ENCODE measurements at places on chromosomes 6 and 20.

- no peak for DNase-seq
Measured at GRCh38 chr20:33507461-33507860, 17.6 kb downstream of the CBFA2T2 start.

GRCh38 chr6:44464527-44465310 lies 77.2 kb downstream of the CDC5L start:
- peak; percentile 75 for DNase-seq

DNA sequence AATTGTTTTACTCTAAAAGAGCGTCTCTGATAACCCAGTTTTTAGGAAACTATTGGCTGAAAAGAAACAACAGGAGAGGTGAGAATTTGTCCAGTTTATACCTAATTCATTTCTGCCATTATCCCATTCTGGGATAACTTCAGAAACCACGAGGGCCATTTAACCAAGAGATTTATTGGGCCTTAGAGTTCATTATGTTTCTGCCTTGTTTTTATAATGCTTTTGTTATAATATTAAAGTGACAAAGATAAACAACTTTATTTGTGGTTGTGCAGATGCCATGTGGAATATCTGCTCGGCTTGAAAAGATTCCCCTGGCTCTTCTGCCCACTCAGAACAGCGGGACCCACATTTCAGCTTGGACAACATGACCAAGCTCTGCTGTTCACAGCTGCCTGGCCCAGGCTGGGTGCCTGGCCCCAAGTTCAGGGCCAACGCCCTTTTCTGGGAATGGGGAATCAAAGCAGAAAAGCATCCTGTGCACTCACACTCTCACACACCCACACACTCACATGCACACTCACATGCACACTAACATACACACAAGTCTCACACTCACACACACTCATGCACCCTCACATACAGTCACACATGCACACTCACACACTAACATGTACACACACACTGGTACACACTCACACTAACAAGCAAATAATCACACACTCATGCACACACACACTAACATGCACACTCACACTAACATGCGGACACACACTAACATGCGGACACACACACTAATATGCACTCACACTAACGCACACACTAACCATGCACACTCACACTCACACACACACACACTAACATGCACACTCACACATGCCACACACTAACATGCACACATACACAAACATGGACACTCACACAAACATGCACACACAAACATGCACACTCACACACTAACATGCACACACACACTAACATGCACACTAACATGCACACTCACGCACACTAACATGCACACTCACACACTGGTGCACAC lies 86.7 kb upstream of the NEDD9 start:
- DNase-seq = peak; percentile 39

DNA sequence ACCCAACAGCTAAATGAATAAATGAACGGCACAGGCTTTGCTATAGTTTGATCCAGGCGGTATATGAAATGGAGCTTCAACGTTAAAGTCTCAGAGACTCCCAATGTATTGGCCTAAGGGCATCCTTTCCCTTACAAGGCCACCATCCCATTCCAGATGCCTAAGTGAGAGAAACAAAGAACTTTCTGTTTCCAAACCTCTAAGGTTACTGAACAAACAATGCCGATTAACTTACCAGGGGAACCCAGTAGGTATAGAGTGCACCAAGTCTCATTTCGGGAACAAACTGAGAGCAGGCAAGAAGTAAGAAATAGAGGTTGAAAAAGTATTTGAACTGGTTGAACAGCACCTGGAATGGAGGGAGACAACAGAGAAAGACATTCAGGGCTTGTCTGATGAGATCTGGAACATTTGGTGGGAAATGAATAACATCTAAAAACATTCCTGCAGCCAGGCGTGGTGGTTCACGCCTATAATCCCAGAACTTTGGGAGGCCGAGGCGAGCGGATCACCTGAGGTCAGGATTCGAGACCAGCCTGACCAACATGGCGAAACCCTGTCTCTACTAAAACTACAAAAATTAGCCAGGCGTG lies 42.5 kb downstream of the ATP9A start:
- no peak for DNase-seq

DNA sequence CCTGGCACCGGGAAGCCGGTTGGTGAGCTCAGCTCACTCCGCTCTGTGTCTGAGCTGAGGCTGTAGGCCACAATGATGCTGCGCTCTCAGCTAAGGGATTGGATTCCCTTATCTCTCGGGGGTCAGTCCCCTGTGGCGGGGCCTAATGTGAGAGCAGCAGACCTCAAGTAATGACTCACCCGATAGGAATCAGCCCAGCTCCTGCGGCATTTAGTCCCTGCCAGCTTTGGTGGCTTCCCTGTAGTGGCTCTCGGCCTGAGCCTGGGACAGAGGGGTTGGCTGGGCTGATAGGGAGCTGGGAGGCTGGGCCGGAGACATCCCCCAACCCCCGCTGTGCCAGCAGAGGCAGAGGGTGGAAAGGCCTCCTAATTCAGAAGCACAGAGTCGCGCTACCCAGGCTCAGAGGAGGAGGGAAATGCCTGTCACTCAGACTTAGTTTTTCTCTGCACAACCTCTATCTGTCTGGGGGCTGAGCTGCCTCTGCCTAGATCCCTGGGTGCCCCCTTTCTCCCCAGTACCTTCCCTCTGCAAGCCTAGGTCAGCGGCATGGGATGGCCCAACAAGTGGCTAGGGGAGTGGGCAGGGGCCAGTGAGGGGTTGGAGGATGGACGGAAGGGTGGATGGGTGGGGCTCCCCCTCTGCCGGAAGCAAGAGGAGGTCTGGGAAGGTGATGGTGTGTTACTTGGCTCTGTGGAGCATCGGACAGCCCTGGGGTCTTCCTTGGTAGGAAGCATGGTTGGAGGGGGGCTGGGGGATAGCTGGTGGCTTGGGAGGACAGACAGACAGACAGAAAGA lies 92.2 kb downstream of the CDH22 start:
- DNase-seq = peak; percentile 64

- no peak for DNase-seq
Measured at GRCh38 chr6:81304466-81304865, 448.0 kb downstream of the TENT5A start.

DNA sequence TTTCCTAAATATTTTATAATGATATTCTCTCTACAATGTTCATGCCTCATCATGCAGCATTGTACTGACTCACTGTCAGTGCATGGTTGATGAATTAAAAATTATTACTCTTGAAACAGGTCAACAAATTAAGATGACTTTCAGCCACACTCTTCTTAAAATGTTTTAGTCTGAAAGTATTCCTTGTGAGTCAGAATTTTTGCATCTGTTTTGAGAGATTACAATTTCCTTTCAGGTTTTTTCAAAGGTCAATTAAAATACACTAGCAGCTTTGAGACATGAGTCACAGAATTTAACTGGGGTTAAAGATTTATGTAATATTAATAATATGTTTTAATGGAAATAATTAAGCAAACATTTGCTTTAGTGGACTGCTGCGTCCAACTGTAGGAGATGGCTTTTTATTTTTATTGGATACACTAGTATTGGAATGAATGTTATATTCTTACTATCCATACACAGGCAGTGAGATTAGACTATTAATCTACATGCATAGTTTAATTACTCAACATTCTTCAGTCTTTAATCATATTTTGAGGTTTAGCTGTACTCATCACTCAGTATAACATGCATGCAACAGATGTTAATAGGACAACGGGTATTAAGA lies 9.7 kb downstream of the COL12A1 start:
- no peak for DNase-seq

GRCh38 chr6:140490081-140490480 lies 1115.6 kb upstream of the CITED2 start:
- DNase-seq = no peak

GRCh38 chr6:27795697-27796494 lies 116.3 kb downstream of the OR2B2 start:
- peak; percentile 74 for DNase-seq

DNA sequence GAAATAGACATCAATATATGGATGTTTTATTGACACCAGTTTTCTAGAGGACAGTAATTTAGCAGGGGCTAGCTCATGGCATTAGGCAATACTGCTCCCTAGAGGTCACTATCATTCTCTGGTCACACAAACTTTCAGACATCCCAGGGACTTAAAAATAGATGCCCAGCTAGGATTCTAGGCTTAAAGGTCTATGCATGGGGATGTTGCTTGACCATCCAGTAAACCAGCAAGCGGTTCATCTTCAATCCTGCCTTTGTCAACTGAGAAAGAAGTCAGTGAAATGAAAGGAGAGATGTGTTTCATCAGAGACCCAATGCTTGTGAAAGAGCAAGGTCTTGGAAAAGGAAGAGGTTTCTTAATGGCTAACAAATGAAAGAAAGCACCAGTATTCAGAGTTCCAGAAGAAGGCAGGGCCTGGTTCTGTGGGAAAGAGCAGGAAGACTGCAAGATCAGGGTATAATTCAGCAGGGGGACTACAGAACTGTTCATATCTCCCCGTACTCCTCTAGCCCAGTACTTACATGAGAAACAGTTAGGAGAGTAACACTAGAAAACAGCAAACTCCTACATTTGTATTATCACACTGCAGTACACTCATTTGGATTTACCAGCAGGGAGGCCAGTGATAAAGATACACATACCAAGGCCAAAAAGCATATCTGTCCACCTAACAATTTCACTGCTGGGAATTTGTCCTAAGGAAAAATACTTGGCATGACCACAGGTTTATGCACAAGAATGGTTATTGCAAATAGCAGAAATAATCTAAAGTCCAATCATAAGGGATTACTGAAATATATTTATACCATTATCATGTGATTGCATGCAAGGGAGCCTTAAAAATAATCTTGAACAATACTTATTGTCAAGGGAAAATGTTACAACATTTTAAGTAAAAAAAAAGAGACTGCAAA lies 151.4 kb upstream of the LAMA2 start:
- DNase-seq = peak; percentile 63

DNA sequence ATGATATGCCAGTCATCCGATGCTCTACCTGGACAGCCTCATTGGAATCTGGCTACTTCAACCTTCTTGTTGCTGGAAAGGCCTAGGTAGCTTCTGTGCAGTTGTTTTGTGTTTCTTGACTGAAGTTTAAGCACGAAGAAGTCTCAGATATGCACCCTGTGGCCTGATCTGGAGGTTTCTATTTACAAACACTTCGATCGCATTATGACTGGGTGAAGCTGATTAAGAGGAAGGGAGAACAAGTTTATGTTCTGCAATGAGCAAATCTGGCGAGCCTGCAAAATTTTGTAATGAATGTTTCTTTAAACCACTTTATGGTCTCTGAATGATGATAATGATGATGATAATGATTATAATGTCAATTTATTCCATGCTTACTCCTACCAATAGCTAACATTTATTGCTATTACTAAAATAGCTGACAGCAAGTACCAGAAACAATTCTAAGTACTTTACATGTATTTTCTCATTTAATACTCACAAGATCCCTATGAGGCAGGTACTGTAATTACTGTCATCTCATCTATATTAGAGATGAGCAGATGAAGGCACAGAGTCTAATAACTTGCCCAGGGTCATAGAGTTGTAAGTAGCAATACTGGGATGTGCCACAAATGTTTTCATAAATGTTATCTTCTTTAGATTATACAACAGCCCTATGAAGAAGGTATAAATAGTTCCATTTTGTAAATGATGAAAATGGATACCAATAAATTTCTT lies 126.1 kb upstream of the UST start:
- no peak for DNase-seq

DNA sequence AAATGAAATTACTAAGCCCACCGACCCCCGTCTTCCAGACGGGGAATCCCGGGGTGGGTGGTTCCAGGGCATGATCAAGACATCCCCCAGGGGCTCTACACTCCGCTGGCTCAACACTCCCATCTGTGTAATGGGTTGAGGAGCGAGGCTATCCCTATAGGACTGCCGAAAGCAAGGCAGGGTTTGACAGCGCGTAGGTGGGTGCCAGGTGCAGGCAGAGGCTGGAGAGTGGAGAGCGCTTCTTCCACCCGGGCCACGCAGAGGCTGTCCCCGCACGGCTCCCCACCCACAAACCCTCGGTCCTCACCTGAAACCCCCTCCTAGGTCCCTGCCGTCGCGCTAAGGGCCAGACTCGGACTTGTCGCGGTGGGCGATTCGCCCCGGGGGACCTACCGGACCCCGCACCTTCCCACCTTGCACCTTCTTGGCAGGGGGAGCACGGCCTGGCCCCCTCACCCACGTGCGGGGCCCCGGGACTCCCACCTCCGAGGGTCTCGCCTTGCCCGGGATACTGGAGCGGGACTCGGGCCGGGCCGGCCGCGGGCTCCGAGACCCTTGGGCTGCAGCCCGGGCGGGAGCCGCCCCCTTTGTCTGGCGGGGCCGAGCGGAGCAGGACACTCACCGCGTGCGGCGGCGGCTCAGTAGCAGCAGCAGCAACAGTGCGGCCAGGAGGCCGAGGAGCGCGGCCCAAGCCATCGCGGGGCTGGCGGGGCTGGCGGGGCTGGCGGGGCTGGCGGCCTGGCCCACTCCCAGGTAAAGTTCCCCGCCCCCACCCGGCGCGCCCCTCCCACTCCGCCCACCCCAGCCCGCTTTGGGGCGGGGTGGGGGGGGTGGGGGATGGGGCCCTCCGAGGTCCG lies at the start of gene PTGIS:
Gene PTGIS, minus strand, starts transcription at position 717 of the 857 bp plus-strand sequence. Its CDS starts 21 bp downstream, at position 696.
- peak; percentile 64 for DNase-seq

GRCh38 chr6:72974276-72974675 lies 251.0 kb downstream of the KHDC1L start:
- no peak for DNase-seq
